ENCODE measurements at places on chromosomes 7 and 10.

- DNase-seq = no peak
Observed at GRCh38 chr10:18735711-18736110, 76.5 kb downstream of the ARL5B start.

- DNase-seq = no peak
Observed at GRCh38 chr7:20917603-20918002, 130.9 kb upstream of the SP8 start.

- no peak for DNase-seq
Observed at GRCh38 chr7:66671034-66671433, 42.4 kb downstream of the KCTD7 start.

DNA sequence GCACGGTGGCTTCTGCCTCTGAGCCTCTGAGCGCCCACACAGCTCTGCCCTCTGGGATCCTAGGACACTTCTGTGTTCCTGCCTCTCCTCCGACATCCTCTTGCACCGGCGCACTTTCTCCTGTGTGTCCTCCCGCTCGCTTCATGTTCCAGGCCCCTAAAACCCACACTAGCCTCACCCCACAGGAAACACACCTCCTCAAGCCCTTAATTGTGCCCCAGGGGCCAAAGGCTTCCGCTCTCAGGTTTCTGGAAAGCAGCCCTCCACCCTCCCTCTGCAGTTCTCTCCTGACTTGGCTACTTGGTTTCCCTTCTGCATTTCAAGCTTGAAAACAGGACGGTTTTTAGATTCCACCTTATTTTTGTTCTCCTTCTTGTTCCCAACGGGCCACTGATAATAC is 7.3 kb downstream of the GFRA1 start:
- DNase-seq = no peak

- DNase-seq = no peak
Observed at GRCh38 chr7:43902542-43903054, 3.8 kb downstream of the URGCP start.

DNA sequence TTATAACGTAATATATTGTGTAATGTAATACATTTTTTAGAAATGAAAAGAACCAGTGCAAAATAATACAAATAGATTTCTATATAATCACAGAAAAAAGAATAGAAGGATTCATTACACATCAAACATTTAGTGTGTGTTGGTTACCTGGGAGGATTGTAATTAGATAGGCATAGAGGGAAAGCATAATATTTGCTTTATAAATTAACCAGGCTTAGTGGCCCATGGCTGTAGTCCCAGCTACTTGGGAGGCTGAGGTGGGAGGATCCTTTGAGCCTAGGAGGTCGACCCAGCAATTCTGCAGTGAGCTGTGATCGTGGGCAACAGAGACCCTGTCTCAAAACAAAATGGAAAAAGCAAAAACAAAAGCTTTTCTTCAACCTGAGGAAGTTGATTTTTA is 5.0 kb upstream of the CNOT4 start:
- DNase-seq = no peak

- DNase-seq = no peak
Observed at GRCh38 chr10:15579605-15580004, 140.1 kb downstream of the ITGA8 start.

GRCh38 chr10:86872757-86873156 is 84.7 kb downstream of the MMRN2 start:
- no peak for DNase-seq

- DNase-seq = no peak
Observed at GRCh38 chr7:98795741-98796493, 73.9 kb downstream of the TMEM130 start.

Data from myocyte (in vitro differentiated cells).